Suprapubic skin (tissue), 4 donors: ENCODE measurements at places on chromosomes 11 and 22. TPM values are rescaled to one million over a fixed set of nuclear protein-coding genes. Genes with fewer than 3 reads are reported as not detected.

- no peak overlapping the region for H3K4me3 ChIP-seq
- no peaks in the 10 kb centered on the region for H3K27me3 ChIP-seq
- H3K36me3 ChIP-seq, result peaks cover 5% of the 10 kb centered on the region
These were observed 23.3 kb downstream of the RFPL3 start for GRCh38 chr22:32380991-32381390.

GRCh38 chr11:77187776-77188632 is 60.0 kb downstream of the MYO7A start:
- no peaks in the 10 kb centered on the region for H3K27me3 ChIP-seq
- H3K4me1 ChIP-seq, result no peaks in the 10 kb centered on the region
- no peaks in the 10 kb centered on the region for H3K36me3 ChIP-seq

DNA sequence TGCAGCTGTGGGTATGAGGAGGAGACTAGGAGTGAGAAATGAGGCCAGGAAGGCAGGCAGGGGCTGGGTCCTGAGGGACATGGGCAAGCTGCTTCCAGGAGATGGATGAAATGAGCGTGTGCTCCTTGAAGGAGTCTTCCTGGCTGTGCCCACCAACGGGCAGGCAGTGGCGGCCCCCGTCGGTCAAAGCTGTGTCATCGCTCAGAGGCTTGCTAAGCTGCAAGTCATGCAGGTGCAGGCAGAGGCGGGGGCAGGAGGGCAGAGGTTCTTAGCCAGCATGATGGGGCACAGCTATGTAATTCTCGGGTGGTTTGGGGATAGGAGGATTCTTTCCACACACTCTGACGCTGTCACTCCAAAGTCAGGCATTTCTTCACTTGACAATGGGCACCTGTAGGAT is 12.5 kb upstream of the PEX26 start:
- H3K27ac ChIP-seq, result no peak overlapping the region
- no peaks in the 10 kb centered on the region for H3K36me3 ChIP-seq
- H3K27me3 ChIP-seq, result no peaks in the 10 kb centered on the region
- DNase-seq, result no peak

- H3K4me3 ChIP-seq, result no peak overlapping the region
- peaks cover 9% of the 10 kb centered on the region for H3K36me3 ChIP-seq
- H3K27me3 ChIP-seq, result no peaks in the 10 kb centered on the region
- H3K27ac ChIP-seq, result no peak overlapping the region
- peaks cover 3% of the 10 kb centered on the region for H3K4me1 ChIP-seq
These were observed 17.5 kb downstream of the PPP6R2 start for GRCh38 chr22:50360578-50360977.

GRCh38 chr11:46012185-46012584 is 89.7 kb downstream of the LARGE2 start:
- no peak overlapping the region for H3K27ac ChIP-seq
- H3K4me3 ChIP-seq, result no peak overlapping the region
- no peak for DNase-seq
- H3K36me3 ChIP-seq, result no peaks in the 10 kb centered on the region
- no peaks in the 10 kb centered on the region for H3K27me3 ChIP-seq
- H3K4me1 ChIP-seq, result no peaks in the 10 kb centered on the region

PGM2L1 gene
- total RNA-seq, result 2.1 TPM
